ENCODE measurements at places on chromosomes 2 and 18.
A peak's percentile ranks its signal among the peaks of the same experiment; 100 is the strongest.

DNA sequence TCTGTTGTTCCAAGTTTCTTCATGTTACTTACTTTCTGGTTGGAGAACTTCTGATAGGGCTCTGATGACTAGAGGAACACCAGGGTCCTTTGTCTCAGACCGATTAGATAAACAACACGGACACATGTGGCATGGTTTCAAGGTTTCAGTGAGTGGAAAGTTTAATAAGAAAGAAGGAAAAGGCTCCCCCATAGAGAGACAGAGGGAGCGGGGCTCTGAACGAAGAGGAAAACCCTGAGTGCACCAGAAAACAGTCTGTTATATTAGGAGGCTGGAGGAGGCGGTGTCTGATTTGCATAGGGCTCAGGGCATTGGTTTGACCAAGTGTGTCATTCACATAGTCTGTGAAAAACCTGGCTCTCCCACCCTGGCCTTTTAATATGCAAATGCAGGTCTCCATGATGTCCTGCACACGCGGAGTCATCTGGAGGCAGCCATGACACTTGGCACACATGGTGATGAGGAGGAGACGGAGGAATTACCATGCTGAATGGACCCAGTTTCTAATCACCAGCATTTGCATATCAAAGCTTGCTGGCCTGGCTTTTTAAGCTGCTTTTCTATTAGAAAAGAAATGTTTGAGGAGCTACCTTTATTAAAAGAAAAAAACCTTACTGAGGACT lies 94.2 kb downstream of the PTPN4 start:
- no peak for DNase-seq

- DNase-seq, result no peak
Measured at GRCh38 chr2:98468621-98469236, 24.1 kb downstream of the INPP4A start.

DNA sequence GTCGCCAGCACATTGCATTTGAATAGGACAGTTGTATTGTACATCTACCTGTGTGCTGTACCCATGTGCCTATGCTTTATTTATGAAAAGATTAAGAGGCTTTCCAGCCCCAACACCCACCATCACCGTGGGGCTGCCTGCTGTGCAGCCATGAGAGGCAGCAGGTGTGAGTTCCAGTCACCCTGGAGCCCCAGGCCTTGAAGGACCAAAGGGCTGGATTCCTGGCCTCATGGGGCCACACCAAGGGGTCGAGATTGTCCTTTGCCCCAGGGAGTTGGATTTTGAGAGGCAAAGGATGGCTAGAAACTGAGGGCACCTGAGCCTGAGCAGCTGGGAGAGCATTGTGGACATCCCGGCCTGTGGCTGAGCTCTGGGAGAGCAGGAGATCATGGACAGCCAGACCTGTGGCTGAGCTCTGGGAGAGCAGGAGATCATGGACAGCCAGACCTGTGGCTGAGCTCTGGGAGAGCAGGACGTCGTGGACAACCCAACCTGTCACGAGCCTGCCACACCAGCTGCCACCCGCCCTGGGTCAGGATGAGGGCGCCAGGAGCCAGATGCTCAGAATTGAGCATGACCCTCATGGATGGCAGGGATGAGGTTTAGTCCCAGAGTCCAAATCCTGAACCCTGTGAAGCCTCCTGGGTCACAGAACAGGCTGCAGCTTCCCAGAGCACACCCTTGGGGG lies 182.5 kb upstream of the RAB6C start:
- no peak for DNase-seq

GRCh38 chr2:191580581-191580980 lies 97.4 kb upstream of the NABP1 start:
- no peak for DNase-seq

GRCh38 chr2:529424-529823 lies 147.8 kb downstream of the TMEM18 start:
- no peak for DNase-seq

- DNase-seq, result no peak
Measured at GRCh38 chr2:192578780-192579179, 384.0 kb upstream of the TMEFF2 start.

GRCh38 chr18:3012136-3013023 lies 564 bp downstream of the LPIN2 start:
- DNase-seq, result peak; percentile 75

DNA sequence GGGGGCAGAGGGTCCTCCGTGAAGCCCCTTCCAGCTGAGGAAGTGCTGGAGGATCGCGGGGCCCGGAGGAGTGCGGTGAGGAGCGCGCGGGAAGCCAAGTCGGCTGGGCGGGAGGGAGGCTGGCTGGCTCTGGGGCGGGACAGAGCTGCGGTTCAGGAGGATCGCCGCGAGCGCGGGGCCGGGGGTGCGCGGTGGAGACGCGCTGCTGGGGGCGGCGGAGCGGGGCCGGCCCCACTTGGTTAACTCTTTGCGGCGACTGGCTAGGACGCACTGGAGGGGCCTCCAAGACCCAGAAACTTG lies 464 bp downstream of the CYBRD1 start:
- DNase-seq, result no peak

GRCh38 chr2:128599700-128600099 lies 281.0 kb upstream of the HS6ST1 start:
- no peak for DNase-seq

GRCh38 chr2:172096626-172097547 lies 5.8 kb downstream of the DLX2 start:
- peak; percentile 67 for DNase-seq

DNA sequence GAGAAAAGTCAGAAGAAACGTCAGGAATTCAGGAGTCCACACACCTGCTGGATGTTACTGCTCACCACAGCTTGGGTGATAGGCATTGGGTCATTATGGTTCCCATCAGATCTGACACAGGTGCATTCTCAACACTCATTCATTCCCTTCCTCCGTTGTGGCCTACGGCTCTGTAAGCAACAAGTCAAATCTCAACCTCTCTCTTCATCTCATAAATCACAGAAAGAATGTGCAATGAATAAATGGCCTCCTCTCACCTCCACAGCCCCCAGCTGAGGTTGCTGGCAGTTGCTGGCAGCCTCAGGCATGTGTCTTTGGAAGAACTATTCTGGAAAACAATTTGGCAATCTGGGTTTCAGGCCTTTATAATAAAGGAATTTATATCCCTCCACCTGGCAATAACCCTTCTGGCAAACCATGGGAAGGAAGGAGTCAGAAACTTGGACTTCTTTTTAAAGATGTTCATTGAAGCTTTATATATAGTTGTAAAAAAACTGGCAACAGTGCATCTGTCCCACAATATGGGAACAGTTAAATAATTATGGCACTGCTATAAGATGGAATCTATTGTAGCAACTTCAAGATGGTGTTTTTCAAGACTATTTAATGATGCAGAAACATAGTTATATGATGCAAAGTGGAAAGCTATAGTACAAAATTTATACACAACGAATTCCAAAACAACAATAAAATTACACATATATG lies 175.4 kb downstream of the ANAPC1 start:
- DNase-seq, result no peak

GRCh38 chr2:140603416-140603815 lies 1527.4 kb downstream of the LRP1B start:
- DNase-seq, result no peak

GRCh38 chr2:189719571-189719970 lies 43.0 kb downstream of the OSGEPL1 start:
- no peak for DNase-seq

DNA sequence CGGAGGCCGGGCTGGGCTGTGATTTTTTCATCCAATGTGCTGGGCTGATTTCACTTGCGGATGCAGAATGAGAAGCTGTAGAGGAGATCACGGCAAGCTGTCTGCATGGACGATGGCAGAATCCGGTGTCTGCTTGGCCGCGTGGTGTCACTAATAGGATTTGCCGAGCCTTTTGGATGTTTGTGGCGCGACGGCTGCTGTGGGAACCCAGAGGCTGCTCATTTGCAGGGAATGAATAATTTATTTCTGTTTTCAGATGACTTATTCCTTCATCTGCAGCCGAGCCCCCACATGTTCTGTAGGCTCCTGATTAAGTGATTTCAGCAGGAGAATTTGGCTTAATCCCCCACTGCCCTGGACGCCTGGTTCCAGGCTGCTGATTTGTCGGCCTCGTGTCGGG lies 62.6 kb downstream of the ODC1 start:
- DNase-seq, result peak; percentile 81

GRCh38 chr2:120842456-120843439 lies 107.1 kb downstream of the GLI2 start:
- DNase-seq, result no peak

- no peak for DNase-seq
Measured at GRCh38 chr2:113281910-113282746, 3.4 kb upstream of the PAX8 start.

- no peak for DNase-seq
Measured at GRCh38 chr2:200484934-200485333, 24.9 kb downstream of the KCTD18 start.

DNA sequence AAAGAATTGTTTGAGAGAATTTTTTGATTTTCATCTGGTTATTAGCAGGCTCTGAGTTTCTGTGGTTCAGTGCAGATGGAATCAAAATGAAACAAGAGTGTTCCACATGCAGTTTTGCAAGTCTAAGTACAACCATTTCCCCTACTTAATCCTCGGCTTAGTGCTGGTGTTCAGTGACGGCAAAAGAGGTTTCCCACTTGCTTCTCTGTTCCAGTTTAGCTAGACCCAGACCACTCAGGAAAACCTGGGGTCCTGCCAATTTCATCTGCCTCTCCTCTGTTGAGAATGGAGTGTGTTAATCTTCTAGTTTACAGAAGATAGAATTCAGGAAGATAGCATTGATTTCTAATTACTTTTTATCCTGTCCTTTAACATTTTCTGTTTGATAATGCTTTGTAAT lies 996.2 kb upstream of the FANCL start:
- DNase-seq, result no peak

DNA sequence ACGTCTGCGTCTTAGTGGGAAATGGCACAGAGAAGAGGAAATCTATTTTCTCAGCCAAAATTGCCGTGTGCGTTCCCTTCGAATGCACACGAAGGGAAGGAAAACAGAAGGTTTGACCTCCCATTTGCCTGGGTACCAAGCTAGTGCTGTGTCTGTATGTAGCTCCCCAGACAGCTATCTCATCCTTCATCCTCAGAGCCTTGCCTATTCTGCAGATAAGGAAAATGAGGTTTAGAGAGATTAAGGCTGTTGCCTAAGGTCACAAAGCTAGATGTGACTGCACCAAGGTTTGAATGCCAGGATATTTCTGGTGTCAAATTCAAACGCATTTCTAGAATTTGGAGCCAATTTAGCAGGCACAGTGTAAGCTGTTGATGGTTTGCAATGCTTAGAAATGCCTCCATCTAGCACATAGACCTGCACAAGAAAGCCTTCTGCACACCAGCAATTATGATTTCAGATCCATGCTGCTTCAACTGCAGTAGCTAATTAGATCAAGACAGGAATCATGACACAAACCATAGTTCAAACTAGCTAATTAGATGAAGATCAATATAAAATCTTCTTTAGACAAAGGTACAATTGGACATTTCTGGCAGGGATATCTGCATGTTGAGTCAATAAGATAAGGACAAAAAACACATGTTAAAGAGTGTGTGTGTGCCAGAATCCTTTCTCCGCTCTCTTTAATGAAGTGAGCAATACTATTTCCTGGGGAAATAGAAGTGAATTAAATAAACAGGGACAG lies 115.1 kb downstream of the CMPK2 start:
- DNase-seq, result no peak

GRCh38 chr2:230908092-230908594 lies 16.9 kb downstream of the GPR55 start:
- no peak for DNase-seq

- no peak for DNase-seq
Measured at GRCh38 chr2:207417301-207417718, 112.5 kb upstream of the CREB1 start.

DNA sequence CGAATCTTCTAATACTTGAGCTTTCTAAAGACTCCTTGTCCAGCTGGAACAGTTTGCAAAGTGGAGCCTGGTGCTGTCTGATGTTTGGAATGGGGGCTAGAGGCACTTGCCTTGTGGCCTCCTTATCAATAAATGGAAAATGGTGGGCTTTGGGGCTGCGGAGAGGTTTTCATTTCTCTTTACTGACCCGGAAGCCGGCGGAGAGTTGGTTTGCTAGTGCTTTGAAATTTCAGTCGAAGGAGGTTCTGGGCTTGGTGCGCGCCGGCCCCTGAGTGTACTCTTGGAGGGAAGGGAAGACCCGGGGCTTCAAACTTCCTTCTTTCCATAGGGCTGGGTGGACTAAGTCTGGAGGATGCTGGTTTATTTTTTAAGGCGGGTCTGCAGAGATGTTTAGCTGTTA lies 714 bp downstream of the RPIA start:
- DNase-seq, result no peak

- no peak for DNase-seq
Measured at GRCh38 chr2:112867701-112868631, 31.4 kb upstream of the IL1B start.

- DNase-seq, result no peak
Measured at GRCh38 chr2:147806846-147807245, 38.0 kb upstream of the ACVR2A start.

DNA sequence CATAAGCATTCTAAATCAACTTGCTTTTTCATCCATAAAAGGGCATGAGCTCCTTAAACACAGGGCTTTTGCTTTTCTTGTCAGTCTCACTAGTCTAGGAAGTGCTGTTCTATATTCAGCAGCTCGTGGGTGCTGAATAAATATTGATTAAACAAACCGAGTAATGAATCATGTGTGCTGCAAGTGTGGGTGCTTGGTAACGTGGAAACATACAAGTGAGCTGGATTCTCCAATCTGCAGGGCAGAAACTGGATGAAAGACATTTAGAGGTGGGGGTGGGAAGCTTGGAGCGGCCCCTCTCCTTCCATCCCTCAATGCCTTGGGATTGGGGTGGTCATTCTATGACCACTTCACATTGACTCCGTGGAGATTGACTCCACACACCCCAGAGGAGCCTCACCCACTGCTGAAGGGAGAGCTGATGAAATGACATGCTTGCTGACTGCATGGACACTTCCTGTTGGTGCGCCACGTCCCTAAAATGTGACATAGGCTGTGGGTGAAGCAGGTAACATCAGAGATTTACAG lies 114.6 kb downstream of the DOCK10 start:
- DNase-seq, result no peak

DNA sequence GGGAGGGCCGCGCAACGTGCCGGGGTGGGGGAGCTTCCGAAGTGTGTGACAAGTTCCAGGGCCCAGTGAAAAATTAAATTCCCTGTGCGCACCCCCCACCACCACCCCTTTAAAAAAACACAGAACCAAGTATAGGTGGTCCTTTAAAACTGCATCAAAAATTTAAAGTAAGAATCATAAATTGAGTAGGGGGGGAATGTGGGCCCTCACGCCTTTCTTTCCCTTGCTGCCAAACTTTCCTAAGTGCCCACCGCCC lies 2.5 kb downstream of the BCL11A start:
- no peak for DNase-seq

DNA sequence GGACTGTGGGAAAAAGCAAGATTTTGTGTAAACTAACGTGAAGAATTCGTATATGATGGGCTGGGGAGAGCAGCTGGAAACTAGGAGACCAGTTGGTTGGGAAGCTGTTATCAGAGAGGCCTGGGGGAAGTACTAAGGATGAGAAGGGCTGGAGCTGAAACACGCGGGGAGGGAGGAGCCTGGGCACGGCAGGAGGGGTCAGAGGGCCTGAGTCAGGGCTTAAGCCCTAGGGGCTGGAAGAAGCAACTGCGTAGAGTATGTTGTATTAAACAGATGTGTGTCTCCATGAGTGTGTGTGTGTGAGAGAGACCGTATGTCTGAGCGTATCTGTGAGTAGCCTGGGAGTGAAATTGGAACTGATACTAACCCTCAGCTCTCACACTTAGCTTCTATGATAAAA lies 8.4 kb downstream of the POMC start:
- peak; percentile 38 for DNase-seq

GRCh38 chr2:34365512-34365911 lies 766.4 kb upstream of the FAM98A start:
- no peak for DNase-seq

All from retina (tissue), 1 donor.